ENCODE measurements at places on chromosomes 12 and 14. TPM values are rescaled to one million over a fixed set of nuclear protein-coding genes. Genes with fewer than 3 reads are reported as not detected.

GRCh38 chr14:104803912-104804410 is 3.1 kb downstream of the ZBTB42 start:
- DNase-seq = no peak
- peaks cover 61% of the 10 kb centered on the region for H3K4me1 ChIP-seq
- H3K27ac ChIP-seq = no peak overlapping the region
- H3K4me3 ChIP-seq = no peak overlapping the region
- no peaks in the 10 kb centered on the region for H3K36me3 ChIP-seq

GRCh38 chr14:89360277-89360676 is 56.8 kb downstream of the FOXN3 start:
- no peak overlapping the region for H3K4me3 ChIP-seq
- H3K4me1 ChIP-seq = peaks cover 18% of the 10 kb centered on the region
- DNase-seq = no peak
- no peaks in the 10 kb centered on the region for H3K36me3 ChIP-seq

- peaks cover 45% of the 10 kb centered on the region for H3K36me3 ChIP-seq
- no peak overlapping the region for H3K27ac ChIP-seq
- no peak overlapping the region for H3K4me3 ChIP-seq
- H3K4me1 ChIP-seq = peaks cover 19% of the 10 kb centered on the region
- H3K27me3 ChIP-seq = no peaks in the 10 kb centered on the region
These were observed 5.4 kb downstream of the AP1G2 start for GRCh38 chr14:23561873-23562821.

The C3AR1 gene
- total RNA-seq = 9.9 TPM

GRCh38 chr12:19614601-19615383 is 175.5 kb downstream of the AEBP2 start:
- no peak overlapping the region for H3K27ac ChIP-seq
- no peaks in the 10 kb centered on the region for H3K27me3 ChIP-seq
- DNase-seq = no peak
- no peak overlapping the region for H3K4me3 ChIP-seq
- no peaks in the 10 kb centered on the region for H3K36me3 ChIP-seq
- H3K4me1 ChIP-seq = no peaks in the 10 kb centered on the region

DNA sequence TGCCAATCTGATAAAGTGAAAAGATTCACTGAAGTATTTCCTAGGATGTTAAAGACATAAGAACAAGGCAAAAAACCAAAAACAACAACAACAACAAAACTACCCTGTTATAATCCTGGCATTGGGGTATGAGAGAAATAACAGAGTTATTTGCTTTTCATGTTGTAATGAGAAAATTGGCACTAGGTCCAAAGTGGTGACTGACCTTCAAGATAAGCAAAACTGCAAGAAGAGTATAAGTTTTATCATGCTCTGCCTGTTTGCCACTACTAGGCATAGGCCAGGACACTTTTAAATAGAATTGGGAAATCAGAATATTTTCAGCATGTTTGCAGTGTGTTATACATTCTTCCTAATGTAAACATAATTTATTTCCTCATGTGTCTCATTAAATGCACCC is 140.1 kb upstream of the CPM start:
- no peak for DNase-seq
- no peak overlapping the region for H3K4me3 ChIP-seq
- H3K27ac ChIP-seq = no peak overlapping the region
- no peaks in the 10 kb centered on the region for H3K4me1 ChIP-seq
- no peaks in the 10 kb centered on the region for H3K36me3 ChIP-seq
- H3K27me3 ChIP-seq = no peaks in the 10 kb centered on the region

The NUAK1 gene
- total RNA-seq = 34.2 TPM

The LUM gene
- 34.3 TPM for total RNA-seq

The CCDC85C gene
- total RNA-seq = 0.78 TPM

DNA sequence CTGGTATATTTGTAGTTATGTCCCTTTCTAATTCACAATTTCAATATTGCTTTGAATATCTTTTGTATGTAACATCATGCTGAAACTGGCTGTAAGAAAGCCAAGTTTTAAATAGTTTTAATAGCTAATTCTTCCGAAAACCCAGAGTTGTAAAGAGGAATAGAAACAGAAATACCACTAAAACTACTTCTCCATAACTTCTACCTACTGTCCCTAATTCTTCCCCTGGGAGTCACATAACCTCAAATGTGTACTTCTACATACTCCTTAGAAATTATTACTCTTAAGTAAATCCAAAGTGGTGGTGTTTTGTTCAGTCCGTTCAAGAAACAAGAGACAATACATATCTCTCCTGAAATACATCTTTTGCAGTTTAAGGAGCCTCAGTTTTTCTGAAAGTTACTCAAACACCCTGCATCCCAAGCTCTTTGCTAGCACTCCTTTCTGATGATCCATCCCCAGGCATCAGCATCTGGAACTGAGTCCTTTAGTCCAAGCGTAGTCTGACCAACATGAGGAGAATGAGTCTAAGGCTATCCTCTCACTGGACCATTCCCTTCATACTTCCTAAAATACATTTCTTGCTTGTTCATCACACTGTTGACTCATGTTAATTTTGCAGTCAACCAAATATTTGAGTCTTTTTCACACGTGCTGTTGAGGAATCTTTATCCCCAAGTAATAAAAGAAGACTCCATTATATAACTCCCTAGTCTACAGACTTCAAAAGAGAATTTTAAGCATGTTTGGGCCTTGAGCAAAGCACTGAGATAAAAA is 214.3 kb upstream of the NUDT4 start:
- no peaks in the 10 kb centered on the region for H3K4me1 ChIP-seq
- no peak overlapping the region for H3K27ac ChIP-seq

The LRP1-AS gene
- total RNA-seq = not detected

The PZP gene
- 0.22 TPM for total RNA-seq

DNA sequence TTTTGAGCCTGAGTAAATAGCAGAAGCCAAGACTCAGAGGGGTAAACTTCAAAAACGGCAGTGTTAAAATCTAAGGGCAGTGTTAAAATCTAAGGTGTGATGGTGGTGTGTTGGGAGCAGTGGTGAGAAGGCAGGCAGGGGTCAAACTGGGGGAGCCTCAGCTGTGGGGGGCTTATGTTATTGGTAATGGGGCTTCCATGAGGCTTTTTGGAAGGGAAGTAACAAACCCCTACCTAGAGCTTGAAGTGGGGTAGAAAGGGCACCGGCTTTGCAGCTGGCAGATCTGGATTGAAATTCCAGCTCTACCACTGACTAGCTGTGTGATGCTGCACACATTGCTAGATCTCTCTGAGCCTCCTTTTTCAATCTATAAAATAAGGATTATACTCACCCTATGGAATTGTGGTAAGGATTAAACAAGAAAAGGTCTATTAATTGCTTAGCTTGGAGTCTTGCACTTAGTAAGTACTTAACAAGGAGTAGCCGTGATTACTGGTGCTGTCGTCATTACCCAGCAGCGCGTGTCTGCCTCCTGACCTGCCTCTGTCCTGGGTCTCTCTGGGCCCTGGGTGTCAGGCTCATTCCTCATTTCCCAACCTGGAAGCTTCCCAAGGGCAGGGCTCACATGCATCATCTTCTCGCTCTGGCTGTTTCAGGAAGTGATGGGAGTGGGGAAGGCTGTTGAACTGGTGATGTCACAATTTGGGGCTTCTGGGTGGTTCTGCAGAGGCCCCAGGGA is 18.5 kb upstream of the KRT80 start:
- H3K27ac ChIP-seq = no peak overlapping the region
- no peaks in the 10 kb centered on the region for H3K36me3 ChIP-seq

The RNASE2 gene
- total RNA-seq = not detected

- no peaks in the 10 kb centered on the region for H3K4me1 ChIP-seq
- H3K4me3 ChIP-seq = no peak overlapping the region
- H3K27ac ChIP-seq = no peak overlapping the region
These were observed 19.7 kb downstream of the PTPN21 start for GRCh38 chr14:88535149-88535548.

GRCh38 chr12:47105914-47106674 is 26.3 kb upstream of the AMIGO2 start:
- no peak overlapping the region for H3K4me3 ChIP-seq
- no peaks in the 10 kb centered on the region for H3K4me1 ChIP-seq
- H3K27me3 ChIP-seq = no peaks in the 10 kb centered on the region
- no peak overlapping the region for H3K27ac ChIP-seq

The ARHGDIB gene
- total RNA-seq = 73.9 TPM

DNA sequence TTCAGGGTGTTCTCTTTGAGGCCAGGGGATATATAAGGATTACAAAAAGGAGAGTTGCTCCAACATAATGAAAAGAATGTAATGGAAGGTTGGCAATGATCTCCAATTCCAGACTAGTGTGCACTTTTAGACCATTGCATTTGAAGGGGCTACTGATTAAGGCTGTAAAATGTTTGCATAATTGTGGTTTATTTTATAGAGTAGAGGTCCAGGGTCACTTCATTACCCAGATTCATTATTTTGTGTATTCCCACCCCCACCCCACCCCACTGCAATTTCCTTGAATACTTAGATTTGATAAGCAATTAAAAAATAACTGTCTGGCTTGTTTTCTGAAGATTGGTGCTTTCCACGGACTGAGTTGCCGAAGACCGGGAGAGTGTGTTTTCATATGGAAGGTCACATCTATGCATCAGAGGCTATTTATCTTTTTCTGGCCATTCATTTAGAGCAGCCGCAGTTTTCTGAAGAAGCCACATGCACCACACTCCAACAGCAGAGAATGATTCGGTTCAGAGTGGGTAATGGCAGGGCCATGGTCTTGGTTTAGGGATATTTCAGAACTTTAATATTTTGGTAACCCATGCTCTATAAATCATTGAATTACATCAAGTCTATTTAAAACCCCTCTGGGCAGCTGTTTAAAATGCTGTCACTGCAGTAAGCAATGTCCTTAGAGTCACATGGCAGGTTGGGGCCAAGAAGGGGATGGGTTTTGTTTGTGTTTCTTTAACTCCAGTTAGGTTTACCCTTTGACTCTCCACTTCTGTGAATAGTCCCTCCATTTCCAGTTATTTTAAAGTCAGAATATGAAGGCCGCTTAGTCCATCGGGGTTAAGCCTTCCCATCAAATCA is 94.6 kb downstream of the TMEM30B start:
- DNase-seq = no peak
- H3K4me3 ChIP-seq = no peak overlapping the region
- H3K27ac ChIP-seq = no peak overlapping the region
- peaks cover 55% of the 10 kb centered on the region for H3K4me1 ChIP-seq
- no peaks in the 10 kb centered on the region for H3K36me3 ChIP-seq
- no peaks in the 10 kb centered on the region for H3K27me3 ChIP-seq

- H3K27me3 ChIP-seq = no peaks in the 10 kb centered on the region
- no peaks in the 10 kb centered on the region for H3K4me1 ChIP-seq
- DNase-seq = no peak
- no peaks in the 10 kb centered on the region for H3K36me3 ChIP-seq
These were observed 7.5 kb downstream of the KLRG1 start for GRCh38 chr12:8996682-8997405.

DNA sequence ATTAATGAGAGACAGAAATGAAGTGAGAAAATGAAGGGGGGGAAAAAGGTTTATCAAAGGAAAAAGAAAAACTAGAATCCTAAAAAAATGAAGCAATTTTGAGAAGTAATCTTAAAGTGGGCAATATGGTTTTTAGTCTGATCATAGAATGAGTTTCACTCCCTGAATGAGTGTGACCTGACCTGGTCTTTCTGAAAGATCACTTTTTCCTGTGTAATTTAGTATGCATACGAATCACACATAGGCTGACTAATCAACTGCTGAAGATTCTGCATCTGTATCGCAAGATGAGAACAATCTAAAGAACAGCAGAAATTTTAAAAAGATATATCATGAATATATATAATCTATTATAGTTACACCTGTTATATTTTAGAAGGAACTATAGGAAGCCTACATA is 11.3 kb downstream of the GNPTAB start:
- no peaks in the 10 kb centered on the region for H3K27me3 ChIP-seq
- H3K4me1 ChIP-seq = peaks cover 5% of the 10 kb centered on the region
- no peak overlapping the region for H3K4me3 ChIP-seq
- no peaks in the 10 kb centered on the region for H3K36me3 ChIP-seq
- no peak overlapping the region for H3K27ac ChIP-seq

DNA sequence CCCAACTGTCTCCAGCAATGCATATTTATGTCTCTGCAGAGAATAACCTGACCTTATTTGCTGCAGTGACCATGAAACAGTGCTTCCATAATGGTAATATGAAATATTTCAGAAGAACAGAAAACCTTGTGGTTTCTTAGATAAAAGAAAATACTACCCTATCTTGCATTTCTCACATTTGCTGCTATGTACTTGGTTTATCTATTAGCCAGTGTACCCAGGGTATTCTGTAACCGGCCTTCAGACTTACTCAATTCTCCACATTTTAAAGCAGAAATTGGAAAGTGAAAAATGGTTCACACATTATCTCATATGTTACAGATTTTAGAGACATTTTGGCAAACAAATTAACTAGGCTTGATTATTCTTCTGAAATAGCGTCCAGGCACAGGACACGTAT is 57.9 kb upstream of the CCDC91 start:
- H3K4me1 ChIP-seq = no peaks in the 10 kb centered on the region
- no peaks in the 10 kb centered on the region for H3K27me3 ChIP-seq
- H3K36me3 ChIP-seq = no peaks in the 10 kb centered on the region
- no peak overlapping the region for H3K27ac ChIP-seq

- H3K4me1 ChIP-seq = no peaks in the 10 kb centered on the region
- DNase-seq = no peak
- no peaks in the 10 kb centered on the region for H3K36me3 ChIP-seq
- no peak overlapping the region for H3K4me3 ChIP-seq
- H3K27ac ChIP-seq = no peak overlapping the region
These were observed 312.5 kb upstream of the PRICKLE1 start for GRCh38 chr12:42902001-42902400.

The SLCO1C1 gene
- 6.1 TPM for total RNA-seq

The ANKRD33 gene
- total RNA-seq = not detected

The ADAMTS20 gene
- not detected for total RNA-seq

The ALX1 gene
- not detected for total RNA-seq

- no peaks in the 10 kb centered on the region for H3K4me1 ChIP-seq
- no peak overlapping the region for H3K27ac ChIP-seq
- no peak for DNase-seq
- H3K27me3 ChIP-seq = no peaks in the 10 kb centered on the region
- H3K36me3 ChIP-seq = no peaks in the 10 kb centered on the region
These were observed 170.6 kb upstream of the MDGA2 start for GRCh38 chr14:47846008-47846407.

GRCh38 chr14:94750371-94750770 is 19.5 kb downstream of the GSC start:
- no peaks in the 10 kb centered on the region for H3K36me3 ChIP-seq
- H3K4me3 ChIP-seq = no peak overlapping the region
- no peaks in the 10 kb centered on the region for H3K27me3 ChIP-seq
- DNase-seq = no peak
- H3K4me1 ChIP-seq = no peaks in the 10 kb centered on the region

GRCh38 chr14:69711477-69711876 is 55.5 kb upstream of the SRSF5 start:
- no peaks in the 10 kb centered on the region for H3K36me3 ChIP-seq
- H3K4me3 ChIP-seq = no peak overlapping the region

Measured in tibial nerve (tissue), 4 donors.